CD4-positive, alpha-beta T cell treated with Interleukin-17A for 1 hour (primary cell): ENCODE measurements at places on chromosomes 7 and 10.

- DNase-seq, result no peak
Observed at GRCh38 chr7:129385598-129385997, 48.6 kb upstream of the STRIP2 start.

- no peak for DNase-seq
Observed at GRCh38 chr10:114045136-114046086, 1.7 kb downstream of the ADRB1 start.

- DNase-seq, result no peak
Observed at GRCh38 chr7:96962221-96962885, 43.0 kb upstream of the DLX6 start.

DNA sequence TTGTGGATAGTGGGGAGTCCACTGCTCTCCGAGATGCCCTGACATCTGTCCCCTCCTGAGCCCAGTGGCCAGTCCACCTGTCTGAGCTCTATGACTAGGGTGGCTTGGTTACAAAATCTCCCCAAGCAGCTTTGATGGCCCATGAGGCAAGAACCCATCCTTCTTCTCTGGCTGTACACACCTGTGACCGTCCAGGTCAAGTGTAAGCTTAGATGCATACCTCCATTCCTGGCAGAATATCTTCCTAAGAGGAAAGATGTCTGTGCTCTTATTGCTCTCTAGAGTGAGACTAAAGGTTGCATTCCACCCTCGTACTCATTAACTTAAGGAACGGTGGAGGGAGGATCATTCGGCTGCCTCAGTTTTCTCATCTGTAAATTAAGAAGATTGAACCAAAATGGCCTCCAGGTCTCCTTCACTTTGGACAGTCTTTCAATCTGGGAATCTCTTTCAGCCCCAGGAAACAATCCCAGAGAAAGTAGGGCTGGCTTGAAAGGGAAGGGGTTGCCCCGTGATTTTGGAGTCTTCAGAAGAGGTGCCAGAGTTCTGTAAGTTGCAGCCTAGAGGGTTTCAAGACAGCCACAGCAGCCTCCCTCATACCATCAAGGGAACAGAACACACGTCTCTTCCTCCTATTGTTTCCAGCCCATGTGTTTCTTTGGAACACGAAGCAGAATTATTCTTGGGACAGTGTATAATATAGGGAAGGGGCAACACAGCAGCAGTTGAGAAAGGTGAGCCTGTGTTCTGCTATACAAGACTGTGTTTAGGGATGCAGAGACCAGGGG is 5.5 kb downstream of the HOXA4 start:
- DNase-seq, result no peak

DNA sequence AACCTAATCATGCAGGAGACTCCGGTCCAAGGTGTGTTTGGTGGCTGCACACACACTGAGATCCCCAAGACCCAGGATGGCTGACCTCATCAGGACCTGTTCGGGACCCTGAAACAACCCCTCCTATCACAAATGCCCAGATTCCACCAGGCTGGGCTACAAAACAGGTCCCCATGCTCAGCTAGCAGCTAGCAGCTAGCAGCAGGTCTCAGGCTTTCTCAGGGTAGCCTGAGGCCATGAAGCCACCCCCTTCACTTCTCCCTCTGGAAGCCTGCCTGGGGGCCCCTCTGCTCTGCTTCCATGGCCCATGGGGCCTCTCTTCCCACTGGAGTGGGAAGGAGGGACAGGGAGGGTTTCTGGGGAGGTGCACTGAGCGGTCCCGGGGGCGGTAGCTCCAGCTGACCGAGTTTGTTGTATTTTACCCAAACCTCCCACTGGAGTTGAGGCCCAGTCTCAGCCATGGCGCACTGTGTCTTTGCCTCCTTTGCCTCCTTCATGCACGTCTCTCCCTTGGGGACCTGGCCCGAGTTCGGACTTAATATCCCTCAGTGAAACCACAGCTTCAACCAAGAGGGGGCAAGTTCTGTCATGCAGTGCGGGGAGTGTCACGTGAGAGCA is 95.1 kb upstream of the GPR26 start:
- DNase-seq, result no peak

DNA sequence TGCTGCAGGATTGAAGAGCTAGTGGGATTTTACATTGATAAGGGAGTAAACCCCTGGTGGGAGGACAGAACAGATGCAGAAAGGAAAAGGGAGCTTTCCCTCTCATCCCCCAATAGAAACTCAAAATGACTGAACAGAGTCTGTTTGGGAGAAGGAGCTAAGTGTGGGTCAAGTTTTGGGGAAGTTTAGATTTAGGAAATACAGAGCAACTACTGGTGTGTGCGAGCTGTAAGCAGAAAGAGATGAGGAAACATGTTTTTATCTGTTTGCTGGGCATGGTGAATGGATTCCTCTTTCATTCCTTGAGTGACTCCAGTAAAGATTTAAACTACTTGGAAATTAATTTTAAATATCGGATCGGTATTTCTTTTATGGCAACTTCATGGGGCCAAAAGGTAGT is 132.7 kb downstream of the AOAH start:
- DNase-seq, result no peak

GRCh38 chr10:28077889-28078288 is 79.0 kb upstream of the ODAD2 start:
- no peak for DNase-seq

- peak; percentile 71 for DNase-seq
Observed at GRCh38 chr10:23314835-23315239, 29.8 kb downstream of the C10orf67 start.

DNA sequence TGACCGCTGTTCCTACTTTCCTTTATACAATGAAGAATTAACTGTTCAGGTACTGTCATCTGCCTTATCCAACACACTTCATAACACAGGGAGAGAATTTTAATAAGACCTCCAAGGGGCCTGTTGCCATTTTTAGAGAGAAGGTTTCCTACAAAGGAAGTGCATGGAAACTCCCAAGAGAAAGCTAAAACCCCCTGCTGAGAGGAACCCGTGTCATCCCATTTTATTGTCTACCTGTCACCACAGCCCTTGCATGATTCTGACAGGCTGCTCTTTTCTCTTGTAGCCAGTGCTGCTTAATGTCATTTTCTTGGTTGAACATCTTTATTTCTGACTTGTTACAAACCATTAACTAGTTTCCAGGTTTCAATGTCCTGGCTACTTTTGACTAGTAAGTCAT is 98.4 kb downstream of the SNX10 start:
- no peak for DNase-seq

- no peak for DNase-seq
Observed at GRCh38 chr7:118158766-118159165, 25.2 kb upstream of the LSM8 start.

DNA sequence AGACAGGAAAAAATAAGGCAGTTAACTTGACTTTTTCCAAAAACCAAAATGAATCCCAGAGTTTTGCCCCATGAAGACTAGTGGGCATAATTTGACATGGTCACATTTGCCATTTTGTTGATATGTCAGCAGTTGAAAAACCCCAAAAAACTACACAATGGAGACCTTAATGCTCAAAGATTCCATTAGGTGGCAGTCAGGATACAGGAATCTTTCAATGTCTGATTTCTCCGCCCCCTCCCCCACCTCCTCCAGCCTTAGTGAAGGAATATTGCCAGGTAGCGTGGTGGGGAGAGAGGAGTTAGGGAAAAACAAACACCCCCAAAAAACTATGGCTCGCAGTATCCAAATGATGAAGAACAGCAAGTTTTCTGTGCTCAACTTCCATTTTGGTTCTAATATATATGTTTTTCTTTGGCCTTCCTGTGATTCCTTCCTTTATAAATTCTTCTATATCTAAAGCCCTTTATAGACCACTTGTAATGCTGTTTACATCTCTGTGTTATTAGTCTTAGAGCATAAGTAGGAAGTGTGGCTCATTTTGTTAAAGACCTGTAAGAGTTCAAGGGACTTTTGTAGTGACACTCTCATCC is 6.7 kb upstream of the SMNDC1 start:
- DNase-seq, result peak; percentile 69

DNA sequence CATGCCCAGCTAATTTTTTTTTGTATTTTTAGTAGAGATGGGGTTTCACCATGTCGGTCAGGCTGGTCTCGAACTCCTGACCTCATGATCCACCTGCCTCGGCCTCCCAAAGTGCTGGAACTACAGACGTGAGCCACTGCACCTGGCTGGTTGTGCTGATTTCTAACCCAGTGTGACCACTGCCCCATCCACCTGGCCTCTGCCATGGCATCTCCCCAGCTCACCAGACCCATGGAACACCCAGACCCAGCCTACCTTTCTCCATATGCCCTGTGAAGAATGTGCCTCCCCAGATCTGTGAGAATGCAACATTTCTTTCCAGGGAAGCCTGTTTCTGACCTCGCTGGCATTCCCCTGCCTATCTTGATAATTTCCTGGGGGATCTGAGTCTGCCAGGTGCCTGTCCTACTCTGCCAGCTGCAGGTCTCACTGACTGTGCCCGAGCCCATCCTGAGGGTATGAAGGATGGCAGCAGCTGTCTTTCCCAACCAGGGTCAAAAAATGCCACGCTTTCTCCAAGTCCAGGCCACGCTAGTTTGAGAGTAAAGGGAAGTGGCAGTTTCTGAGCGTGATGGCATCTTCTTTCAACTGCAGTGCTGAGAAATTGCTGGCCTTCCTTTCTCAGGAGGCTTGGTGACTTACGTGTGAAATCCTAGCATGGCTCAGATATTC is 324.4 kb upstream of the ZNF32 start:
- no peak for DNase-seq

DNA sequence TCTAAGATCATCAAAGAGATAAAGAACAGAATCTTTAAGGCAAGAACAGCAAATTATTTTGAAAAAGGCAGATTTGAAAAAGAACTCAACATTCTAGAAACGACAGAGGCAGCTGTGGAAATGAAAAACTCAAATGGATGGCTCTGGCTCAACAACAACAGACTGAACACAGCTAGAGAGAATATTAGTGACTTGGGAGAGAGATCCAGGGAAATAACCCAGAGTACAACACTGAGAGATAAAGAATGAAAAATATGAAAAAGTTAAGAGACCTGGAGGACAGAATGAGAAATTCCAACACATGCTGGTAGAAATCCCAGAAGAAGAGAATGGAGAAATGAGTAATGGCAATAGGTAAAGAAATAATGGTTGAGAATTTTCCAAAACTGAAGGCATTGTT is 17.9 kb upstream of the ZNF777 start:
- DNase-seq, result no peak

GRCh38 chr7:128666200-128666599 is 5.9 kb upstream of the GARIN1A start:
- no peak for DNase-seq

- no peak for DNase-seq
Observed at GRCh38 chr10:80855348-80855971, 317.8 kb downstream of the SH2D4B start.

DNA sequence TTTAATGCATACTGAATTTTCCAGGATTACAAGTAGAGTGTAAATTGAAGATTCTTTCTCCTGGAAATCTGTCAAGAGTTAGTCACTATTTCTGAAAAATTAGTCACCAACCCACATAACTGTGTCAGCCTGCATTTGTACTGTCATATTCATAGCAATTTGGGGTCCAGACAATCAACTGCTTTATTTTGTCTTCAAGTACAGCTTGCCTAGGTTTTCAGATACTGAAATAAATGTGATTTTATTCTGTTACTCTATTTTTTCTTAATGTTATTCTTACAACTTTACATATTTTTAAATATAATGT is 55.1 kb downstream of the CUBN start:
- DNase-seq, result no peak
